ENCODE measurements at places on chromosomes 11 and 22.

GRCh38 chr11:118374729-118375128 is 15.3 kb downstream of the UBE4A start:
- no peak for DNase-seq

DNA sequence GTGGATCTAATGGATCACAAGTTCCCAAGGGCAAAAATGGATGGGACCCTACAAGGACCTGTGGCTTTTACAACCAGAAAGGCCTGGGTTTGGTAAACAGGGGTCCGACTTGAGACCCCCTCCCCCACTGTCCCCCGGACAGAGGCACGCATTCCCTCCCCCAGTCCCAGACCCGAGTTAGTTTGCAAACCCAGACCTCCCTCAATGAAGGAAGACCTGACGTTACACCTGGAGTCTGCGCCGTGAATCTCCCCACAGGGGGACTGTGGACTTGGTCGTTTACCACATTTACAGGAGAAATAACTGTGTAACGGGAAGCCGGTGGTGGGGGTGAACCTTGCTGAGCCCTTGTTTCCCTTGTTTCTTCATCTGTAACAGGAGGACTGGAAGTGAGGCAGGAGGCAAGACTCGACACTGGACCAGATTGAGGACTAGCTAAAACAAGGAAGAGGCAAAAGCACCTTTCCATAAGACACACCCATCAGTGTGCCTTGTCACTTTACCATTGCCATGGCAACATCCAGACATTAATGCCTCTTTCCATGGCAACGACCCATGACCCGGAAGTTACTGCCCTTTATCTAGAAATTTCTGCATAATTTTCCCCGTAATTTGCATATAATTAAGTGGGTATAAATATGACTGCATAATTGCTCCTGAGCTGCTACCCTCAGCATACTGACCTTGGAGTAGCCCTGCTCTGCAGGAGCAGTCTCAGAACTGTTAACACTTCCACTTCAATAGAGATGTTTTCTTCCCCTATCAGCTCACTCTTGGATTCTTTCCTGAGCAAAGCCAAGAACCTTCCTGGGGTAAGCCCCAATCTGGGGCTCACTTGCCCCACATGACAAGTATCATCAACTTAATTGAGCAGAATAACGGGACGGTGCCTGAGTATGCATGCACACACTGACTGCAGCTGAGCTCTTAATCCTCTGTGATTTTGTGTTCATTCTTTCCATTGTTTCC is 25.4 kb downstream of the PDGFB start:
- no peak for DNase-seq

GRCh38 chr11:96314326-96315020 is 28.5 kb downstream of the MAML2 start:
- DNase-seq: no peak

DNA sequence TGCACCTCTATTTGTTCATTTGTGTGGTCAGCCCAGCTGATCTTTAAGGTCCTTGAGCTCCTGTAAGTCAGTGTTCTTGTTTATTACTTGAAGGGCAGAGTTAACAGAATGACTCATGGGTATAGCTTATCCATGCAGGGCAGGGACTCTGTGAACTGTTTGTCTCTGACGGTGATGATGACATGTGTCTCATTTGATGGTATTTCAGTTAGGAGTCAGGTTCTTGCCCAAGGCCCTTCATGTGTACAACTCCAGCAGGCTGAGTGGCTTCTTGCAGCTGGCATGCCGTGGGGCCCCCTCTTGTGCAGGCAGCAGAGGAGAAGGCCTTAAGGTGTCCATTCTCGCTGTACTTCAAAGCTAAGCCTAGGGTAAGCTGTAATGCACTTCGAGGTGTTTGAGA is 165.1 kb downstream of the DBX1 start:
- DNase-seq: no peak

DNA sequence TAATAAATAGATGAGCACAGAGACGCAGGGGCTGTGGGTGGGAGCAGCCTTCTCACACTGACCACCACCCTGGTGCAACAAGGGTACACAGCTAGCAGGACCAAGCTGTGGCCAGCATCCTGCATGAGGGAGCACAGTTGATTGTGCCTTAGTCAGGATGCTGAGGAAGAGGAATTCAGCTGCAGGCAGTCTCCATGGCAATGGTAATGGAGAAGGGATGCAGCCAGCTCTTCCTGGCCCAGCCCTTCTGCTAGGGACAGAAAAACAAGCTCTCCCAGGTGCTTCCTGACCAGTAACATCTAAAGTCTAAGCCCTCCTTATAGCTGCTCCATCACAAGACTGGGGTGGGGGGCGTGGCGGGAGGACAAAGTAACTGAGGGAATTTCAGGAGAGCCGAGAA is 363.5 kb downstream of the BUD13 start:
- no peak for DNase-seq

DNA sequence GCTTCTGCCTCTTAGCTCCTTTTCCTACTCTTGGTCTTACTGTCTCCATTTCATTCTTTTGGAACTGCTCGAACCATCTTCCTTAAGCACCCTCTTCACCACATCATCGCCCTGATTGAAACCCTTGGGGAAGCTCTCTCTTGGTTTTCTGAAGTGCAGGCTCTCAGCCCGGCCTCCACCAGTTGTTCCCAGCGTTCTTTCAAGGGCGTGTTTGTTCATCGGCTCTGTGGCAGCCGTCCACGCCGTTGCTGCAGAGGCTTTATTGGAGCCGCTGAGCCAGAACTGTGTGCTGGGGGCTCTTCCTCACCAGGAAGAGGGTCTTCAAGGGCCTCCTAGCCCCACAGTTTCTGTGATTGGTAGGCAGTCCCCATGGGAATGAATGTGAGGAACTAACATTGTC is 214.1 kb downstream of the TBC1D22A start:
- DNase-seq: no peak

Measured in stimulated activated CD4-positive, alpha-beta T cell treated with anti-CD3 and anti-CD28 coated beads, Interleukin-1b, Interleukin-23, amount 100 ng/mL, for 1 hour (primary cell).